ENCODE measurements at places on chromosomes 11 and 22.

DNA sequence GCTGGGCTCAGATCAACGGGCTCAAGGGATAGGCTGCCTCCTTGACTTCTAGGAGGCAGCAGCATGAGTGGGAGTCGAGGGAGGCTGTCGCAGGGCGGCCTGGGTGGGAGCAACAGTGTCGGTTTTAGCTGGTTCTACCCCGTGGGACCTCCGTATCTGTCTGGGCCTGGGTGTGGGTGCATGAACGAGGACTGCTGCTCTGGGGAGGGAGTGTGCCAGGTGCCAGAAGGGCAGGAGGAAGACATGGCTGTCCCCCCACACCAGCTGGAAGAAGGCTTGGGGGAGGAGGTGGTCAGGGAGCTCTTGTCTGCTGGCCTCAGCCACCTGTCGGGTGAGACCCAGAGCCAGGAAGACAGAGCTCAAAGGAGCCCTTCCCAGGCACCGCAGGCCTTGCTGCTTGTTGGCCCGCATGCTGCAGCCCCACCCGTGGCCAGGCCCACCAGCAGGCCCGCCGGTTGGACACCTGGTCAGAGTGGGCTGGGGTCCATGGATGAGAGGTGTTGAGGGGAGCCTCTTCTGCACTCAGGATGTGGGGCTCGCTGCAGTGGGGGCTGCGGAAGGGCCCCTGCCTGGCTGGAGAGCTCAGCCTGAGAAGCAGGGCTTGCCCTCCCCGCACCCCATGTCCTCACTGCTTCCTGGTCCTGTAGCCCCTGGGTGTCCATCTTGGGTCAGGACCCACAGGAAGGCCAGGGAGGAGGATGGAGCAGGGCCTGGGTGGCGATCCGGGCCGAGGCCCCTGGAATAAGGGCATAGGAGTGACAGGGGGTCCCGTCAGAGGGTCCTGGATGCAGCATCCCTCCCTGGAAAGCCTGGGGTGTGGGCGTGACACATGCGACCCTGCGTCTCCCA lies 3.4 kb downstream of the CEND1 start:
- no peak for DNase-seq

DNA sequence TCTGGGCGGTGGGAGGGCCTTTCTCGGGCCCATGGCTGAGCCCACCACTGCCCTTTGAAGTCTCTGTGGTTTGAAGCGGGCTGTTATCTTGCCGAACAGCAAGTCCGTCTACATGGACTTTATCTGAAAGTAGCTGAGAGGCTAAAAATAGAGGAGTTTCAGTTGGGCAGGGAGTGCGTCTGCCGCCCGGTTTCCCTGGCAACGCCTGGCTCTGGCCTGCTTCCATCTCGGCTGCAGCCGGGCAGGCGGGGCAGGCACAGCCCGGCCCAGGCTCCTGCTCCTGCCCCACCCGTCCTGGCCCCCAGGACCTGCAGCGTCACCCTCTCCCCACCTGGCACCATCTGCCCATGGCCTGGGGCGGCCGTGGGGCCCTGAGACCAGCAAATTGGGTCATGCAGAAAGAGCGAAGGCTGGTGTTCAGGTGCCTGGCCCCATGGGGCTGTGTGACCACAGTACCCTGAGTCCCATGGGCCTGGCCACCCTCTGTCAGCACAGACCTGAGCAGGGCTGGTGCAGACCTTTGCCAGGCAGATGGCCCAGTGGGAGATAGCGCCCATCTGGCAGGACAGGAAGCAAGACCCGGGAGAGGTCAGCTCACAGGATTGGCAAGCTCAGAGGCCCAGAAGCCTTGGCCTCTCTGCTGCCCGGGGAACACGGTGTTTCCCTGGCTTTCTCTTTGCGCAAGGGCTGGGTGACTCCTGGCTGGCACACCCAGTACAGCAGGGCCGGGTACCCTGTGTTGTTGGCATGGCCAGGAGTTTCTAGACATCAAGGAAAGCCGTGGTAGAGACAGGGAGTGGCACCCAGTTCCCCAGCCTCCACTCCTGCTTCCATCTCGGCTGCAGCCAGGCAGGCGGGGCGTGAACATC lies 79.1 kb upstream of the KCNQ1OT1 start:
- DNase-seq = no peak

DNA sequence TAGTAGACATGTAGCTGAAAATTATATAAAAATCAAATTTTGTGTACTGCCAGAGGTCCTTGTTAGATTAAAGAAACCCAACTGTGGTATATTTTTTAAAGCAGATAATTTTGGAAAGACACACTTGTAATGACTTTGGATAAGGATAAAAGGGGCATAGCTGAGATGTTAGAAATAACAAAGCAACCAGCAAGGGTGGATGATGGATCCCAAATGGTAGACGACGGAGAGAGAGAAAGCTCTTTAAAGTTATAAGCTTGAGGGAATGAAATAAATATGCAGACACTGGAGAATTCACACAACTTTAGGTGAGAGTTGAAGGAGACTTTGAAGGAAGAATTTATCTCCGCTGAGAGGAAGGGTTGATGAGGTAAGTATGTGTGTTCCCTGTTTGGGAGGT lies 10.6 kb downstream of the NCAM1 start:
- no peak for DNase-seq

DNA sequence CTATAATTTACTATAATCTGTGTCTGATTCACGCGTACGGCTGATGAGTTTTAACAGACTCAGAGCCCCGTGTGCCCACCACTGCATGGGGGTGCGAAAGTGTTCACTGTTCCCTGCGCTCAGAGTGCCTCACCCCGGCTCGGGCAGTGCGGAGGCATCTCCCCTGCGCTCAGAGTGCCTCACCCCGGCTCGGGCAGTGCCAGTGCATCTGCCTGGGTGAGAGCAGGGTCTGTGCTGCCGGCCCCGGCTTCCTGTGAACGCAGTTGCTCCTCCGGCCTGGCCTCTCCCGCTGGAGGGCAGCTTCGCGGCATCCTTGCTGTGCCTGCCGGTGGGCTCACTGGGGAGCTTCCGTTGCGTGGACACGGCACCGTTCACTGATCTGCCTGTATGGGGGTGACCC lies 14.2 kb downstream of the PTDSS2 start:
- no peak for DNase-seq

- no peak for DNase-seq
Measured at GRCh38 chr11:10322830-10323792, 18.2 kb downstream of the ADM start.

DNA sequence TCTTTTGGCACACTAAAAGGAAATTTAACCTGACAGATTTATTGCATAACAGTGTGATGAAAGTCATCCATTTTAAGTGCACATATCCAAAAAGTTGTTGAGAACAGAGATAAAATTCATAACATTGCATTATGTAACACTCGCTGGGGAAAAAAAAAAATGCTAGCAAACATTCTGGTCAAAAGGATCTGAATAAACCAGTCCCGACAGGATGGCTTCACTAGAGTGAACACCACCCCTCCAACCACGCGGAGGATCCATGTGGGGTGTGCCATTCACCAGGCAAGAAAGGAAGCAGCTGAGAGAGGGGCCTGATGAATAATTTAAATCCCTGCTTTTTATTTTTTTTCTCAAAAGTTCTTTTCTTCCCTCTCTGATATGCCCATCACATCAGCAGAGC lies 258.7 kb downstream of the DCDC1 start:
- DNase-seq = no peak

DNA sequence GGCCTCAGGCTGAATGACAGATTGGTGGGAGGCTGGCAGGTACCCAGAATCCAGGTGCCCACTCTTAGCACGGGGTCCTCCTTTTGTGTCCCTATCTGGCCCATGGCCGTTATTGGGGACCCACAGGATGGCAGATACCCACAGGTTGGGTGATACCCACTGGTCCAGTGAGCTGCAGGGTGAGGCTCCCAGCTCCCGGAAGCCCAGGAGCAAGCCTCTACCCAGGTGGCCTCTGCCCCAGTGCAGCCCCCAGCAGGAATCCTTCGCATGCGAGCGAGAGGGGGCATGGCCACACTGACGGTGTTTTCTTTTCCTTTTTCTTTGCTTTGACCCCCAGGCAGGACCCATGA lies 116.1 kb downstream of the PHF21B start:
- no peak for DNase-seq

GRCh38 chr22:41216984-41217383 lies 11.9 kb downstream of the L3MBTL2 start:
- DNase-seq = no peak

- no peak for DNase-seq
Measured at GRCh38 chr11:8233691-8234424, 29.8 kb downstream of the LMO1 start.

GRCh38 chr11:122724520-122724919 lies 69.0 kb downstream of the UBASH3B start:
- DNase-seq = no peak

- DNase-seq = no peak
Measured at GRCh38 chr22:36196254-36197064, 5.2 kb downstream of the APOL4 start.

- DNase-seq = no peak
Measured at GRCh38 chr22:20126284-20127029, 5.1 kb upstream of the ZDHHC8 start.

- no peak for DNase-seq
Measured at GRCh38 chr11:57161351-57161750, 20.4 kb upstream of the LRRC55 start.

DNA sequence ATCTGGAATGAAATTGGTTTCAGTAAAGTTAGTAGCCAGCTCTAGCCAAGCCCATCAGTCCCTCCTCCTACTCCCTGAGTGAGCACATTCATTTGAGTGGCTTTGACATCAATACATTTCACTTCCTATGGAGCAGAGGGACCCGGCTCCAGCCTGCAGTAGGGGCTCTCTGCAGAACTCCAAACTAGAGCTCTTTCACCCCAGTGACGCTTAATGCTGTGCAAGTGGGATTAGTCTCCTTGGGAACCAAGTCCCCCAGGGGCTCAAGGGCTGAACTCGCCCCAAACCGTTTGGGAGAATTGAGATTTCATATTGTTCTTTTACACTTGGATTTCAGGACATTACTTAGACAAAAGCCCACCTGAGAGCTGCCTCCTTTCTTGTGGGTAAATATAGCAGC lies 4.4 kb upstream of the FAM181B start:
- no peak for DNase-seq

- no peak for DNase-seq
Measured at GRCh38 chr22:31089160-31090100, 8.3 kb downstream of the SMTN start.

GRCh38 chr11:9861860-9862725 lies 198.2 kb downstream of the SWAP70 start:
- no peak for DNase-seq

DNA sequence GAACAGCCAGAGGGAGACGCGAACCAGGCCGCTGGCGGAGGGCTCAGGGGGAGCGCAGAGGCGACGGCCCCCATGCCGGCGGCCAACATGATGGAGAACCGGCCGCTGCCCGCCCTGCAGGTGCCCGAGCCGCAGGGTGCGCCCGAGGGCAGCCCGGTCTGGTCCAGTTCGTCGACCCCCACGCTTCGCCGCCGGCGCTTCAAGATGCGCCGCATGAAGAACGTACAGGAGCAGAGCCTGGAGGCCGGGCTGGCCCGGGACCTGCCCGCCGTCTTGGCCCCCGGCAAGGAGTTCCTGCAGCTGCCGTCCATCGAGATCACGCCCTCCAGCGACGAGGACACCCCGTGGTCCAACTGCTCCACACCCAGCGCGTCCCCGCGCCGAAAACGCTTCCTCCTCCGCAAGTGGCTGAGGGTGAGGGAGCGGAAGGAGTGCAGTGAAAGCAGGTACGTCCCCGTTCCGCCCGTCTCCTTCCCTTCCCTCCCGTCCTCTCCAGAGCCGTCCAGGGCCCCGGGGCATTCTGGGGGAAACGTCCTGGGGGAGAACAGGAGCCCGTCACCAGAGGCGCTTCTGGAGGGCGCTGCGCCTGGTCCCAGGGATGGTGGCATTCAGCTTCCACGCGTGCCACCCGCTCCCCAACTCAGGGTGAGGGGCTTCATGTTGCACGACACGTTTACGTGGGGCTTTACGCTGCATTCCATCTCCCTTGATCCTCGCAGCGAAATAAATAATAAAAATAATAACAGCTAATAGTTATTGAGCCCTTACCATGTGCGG lies 840 bp downstream of the GRAMD1B start:
- no peak for DNase-seq

DNA sequence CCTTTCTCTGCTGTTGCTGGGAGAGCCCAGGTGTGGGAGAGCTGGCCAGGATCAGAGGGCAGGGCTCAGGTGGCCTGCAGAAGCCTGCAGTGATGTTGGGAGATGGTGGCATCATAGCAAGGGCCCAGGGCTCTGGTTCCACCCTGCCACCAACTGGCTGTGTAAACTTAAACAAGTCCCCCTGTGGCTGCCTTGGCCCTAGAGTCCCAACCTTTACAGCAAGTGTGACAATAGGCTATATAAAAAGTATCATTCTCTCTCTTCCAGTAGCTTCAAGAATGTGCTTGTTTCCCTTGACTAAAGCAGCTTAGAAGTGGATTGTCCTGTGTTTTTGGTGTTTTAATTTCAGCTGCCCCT lies 201.8 kb upstream of the E2F8 start:
- no peak for DNase-seq

DNA sequence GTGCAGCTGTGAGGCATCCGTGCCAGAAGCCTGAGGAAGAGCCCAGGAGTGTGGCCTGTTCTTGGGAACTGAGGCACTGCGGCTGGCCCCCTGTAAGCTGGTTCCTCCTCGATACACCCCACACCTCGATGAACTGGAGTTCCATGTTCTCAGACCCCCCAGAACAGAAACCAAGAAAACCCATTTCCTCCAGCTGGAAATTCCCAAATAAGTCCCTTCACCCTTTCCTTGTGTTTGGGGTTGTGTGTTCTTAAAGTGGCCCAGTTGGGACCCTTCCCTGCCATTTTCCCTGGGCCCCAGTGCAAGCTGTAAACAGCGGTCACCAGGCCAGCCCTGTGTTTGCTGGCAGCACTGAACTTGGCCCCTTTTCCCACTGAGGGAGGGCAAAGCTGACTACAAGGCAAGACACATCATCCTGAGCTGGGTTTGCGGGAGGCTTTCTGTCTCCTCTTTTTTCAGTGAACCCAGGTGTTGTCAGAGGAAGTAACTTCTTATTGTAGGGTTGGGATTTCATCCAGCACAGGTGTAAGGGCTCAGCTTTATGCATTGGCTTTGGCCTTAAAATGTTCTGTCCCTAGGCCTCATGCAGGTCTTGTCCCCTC lies 60.1 kb upstream of the MPEG1 start:
- DNase-seq = no peak

- no peak for DNase-seq
Measured at GRCh38 chr11:1889224-1889930, 2.3 kb downstream of the PRR33 start.

DNA sequence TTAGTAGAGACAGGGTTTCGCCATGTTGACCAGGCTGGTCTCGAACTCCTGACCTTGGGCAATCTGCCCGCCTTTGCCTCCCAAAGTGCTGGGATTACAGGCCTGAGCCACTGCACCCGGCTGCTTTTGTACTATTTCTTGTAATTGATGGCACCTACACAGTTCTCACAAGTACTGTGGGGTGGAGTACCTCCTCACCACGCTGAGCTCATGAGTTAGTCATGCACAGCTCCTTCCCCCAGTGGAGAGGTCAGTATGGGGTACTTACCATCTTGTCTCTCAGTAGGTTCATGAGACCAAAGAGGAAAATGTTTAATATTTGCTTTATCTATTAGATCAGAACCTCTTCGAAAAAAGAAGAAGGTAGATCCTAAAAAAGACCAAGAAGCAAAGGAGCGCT lies 2.1 kb downstream of the MRPL40 start:
- no peak for DNase-seq
